ENCODE measurements at places on chromosomes 16 and 17.

- DNase-seq: no peak
Observed at GRCh38 chr16:58847902-58848661, 114.0 kb upstream of the GOT2 start.

DNA sequence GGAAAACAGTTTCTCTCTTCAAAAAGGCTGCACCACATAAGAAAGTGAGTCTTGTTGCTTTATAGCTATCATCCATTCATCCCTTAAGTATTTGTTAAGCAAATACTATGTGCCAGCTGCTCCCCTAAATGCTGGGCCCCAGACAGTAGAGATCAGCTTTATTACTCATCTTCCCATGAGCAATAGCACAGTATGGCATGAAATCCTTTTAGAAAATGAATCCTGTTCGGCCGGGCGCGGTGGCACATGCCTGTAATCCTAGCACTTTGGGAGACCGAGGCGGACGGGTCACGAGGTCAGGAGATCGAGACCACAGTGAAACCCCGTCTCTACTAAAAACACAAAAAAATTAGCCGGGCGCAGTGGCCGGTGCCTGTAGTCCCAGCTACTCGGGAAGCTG is 99.5 kb downstream of the MYO1D start:
- DNase-seq: no peak

- DNase-seq: no peak
Observed at GRCh38 chr16:67701420-67701819, 17.7 kb downstream of the GFOD2 start.

DNA sequence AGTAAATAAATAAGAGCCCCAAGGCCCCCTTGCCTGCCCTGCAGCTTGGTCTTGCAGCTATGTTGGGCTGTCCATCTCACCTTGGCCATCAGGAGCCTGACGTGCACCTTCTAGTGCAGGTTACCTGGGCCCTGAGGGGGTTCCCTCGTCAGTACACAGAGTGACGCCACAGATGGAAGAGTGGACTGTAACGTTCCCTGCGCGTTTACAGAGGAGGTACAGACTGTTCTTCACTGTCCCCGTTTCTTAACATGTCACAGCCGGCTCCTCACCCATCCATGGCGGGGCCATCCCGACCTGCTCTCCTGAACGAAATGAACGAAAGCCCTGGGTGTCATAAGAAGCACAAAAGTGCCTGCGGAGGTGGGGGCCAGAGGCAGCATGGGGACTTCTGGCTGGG is 15.9 kb upstream of the FASN start:
- no peak for DNase-seq

DNA sequence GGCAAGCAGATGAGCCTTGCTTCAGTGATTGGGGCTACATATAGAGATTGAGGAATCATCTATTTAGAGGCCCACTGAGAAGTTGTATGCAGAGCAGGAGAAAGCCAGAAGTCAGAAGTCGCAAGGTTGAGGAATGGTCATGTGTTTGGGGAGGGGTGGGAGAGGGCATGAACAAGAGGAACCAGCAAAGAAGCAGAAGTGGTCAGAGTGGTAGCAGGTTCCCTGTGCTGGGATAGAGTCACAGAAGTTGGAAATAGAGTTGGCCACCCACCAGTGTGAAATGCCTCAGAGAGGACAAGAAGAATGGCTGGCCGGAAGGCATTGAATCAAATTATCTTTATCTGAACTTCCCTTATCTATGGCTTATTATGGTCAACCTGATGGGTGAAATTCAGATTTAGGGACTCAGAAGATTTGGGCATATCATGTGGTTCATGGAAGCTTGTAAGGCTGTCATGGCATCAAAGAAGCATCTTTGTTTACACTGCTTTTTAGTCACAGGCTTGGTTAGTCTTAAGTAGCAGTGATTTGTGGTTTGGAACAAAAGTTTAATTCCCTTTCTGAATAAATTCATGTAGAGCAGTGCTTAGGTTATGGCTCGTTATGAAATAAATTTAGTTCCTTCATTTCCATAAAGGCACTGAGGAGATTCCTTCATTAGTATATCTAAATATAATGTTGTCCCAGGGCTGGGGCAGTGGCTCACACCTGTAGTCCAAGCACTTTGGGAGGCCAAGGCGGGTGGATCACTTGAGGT is 19.7 kb downstream of the MAP3K3 start:
- no peak for DNase-seq

GRCh38 chr17:4941319-4941610 is 1.2 kb downstream of the RNF167 start:
- DNase-seq: no peak

DNA sequence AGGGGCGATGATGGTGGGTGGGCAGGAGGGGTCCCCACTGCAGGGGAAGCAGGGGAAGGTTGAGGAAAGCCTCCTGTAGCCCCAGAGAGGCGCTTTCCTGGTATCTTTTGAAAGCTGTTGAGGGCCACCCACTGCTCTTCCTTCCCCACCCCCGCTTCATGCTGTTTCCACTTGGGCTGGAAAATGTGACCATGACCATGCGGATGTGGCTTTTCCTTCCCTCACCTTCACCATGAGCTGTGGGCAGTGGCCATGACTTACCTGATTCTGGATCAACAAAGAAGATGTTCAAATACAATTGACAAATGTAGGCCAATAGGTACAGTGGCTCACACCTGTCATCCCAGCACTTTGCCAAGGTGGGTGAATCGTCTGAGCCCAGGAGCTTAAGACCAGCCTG is 13.8 kb downstream of the MVP start:
- DNase-seq: no peak

DNA sequence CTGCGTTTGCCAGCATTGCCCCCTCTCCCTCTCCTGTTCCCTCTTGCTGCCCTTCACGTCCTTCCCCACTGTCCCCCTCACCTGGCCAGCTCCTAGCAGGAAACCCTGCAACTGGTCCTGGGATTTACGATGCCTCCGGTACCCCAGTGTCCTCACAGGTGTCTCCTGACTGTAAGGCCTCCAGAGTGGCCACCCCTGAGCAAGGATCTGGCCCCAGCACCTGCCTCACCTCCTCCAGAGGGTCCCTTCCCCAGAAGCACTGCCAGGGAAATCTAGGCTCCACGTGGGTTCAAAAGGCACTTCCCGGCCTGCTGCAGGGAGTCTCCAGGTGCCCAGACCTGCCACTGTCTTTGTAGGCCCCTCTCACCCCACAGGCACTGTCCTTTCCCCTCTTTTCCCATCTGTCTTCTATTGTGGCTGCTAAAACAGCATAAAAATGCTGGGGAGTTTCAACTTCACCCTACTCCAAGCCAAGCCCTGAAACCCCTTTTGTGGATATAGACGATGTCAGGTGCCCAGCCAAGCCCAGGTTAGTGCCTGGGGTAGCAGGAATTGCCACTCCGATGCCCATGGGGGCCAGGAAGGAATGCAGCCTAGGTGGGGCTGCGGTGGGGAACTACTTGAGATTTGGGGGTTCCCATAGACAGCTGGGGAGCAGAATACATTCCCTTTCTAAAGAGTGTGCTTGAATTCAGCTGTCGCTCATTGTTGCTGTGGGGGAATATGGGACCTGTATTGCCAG is 25.7 kb downstream of the RAB11FIP4 start:
- DNase-seq: no peak

Data from stimulated activated CD4-positive, alpha-beta T cell treated with anti-CD3 and anti-CD28 coated beads, Interleukin-4, amount 100 ng/mL, for 24 hours (primary cell).